Activated naive CD4-positive, alpha-beta T cell (primary cell): ENCODE measurements at places on chromosomes 6 and 20.

GRCh38 chr6:138821519-138821918 is 25.6 kb downstream of the ECT2L start:
- no peak for DNase-seq

- no peak for DNase-seq
These were observed 47.2 kb upstream of the FAM50B start for GRCh38 chr6:3801960-3802359.

- no peak for DNase-seq
These were observed 26.5 kb downstream of the FYN start for GRCh38 chr6:111846492-111847409.

- no peak for DNase-seq
These were observed 55.4 kb downstream of the SYNJ2 start for GRCh38 chr6:158037021-158037420.

GRCh38 chr6:12383448-12383847 is 93.3 kb downstream of the EDN1 start:
- no peak for DNase-seq

GRCh38 chr20:5078399-5078958 is 41.3 kb downstream of the PCNA start:
- DNase-seq: peak; percentile 39

DNA sequence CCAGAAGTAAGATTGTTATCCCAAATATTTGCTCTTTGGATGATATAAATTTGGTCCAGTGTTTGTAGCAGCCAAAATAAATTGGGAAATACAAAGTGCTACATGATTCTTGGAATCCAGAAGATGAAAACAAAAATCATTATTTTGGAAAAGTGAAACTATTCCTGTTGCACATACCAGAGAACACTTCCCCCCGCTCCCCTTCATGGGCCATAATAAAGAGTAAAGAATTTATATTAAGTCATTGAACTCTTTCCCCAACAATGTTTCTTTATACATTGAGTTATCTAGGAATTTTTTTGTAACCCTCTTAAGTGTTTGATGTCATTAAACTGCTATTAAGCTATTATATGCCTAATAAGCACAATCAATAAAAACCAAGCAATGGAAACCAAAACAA is 490.4 kb upstream of the HS3ST5 start:
- no peak for DNase-seq

DNA sequence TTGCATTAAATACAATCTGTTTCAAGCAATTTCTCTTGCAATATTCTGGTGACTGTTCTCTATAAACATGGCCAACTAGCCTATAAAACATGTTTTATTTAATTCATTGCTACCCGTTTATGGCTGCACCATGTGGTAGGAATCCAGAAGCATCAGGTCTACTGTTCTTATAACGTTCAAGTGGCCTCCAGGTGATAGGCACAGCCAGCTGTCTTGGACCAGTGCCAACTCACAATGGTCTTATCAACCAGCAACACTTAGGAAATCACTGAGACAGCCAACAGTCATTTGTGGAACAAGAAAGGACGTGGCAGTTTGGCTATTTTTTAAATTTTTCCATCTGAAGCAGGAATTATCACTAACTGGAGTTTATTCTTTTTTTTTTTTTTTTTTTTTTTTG is 193.6 kb downstream of the NKAIN2 start:
- no peak for DNase-seq

- DNase-seq: no peak
These were observed 43.0 kb upstream of the KCNK16 start for GRCh38 chr6:39365281-39366074.

DNA sequence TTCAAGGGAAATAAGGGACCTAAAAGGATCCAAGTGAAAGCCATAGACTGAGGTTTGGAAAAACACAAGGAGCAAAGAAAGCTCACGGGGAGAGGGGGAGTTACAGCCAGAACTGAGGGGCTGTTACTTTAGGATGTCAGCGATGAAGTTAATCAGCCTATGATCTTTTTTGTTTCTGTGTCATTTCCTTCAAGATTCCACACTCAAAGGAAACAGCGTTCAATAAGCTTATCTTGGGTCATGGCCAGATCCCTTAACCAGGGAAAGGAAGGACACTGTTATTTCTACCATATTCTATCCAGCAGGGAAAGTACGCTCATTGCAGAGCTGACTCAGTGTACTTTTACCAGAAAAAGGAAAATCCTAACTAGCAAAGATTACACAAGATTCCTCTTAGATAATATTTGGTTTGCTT is 132.8 kb downstream of the PFDN4 start:
- no peak for DNase-seq

DNA sequence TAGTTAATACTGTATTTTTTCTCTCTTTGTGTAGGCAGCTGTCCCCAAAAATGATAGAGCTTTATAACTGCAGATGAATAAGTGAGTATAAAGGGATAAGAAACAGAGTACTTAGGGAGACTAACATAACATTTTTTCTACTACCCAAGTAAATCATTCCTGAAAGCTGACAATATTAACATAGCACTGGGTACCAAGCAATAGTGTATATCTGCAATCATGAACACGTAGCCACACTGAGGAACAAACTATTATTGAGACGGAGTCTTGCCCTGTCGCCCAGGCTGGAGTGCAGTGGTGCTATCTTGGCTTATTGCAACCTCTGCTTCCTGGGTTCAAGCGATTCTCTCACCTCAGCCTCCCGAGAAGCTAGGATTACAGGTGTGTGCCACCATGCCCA is 105.9 kb downstream of the SESN1 start:
- no peak for DNase-seq

DNA sequence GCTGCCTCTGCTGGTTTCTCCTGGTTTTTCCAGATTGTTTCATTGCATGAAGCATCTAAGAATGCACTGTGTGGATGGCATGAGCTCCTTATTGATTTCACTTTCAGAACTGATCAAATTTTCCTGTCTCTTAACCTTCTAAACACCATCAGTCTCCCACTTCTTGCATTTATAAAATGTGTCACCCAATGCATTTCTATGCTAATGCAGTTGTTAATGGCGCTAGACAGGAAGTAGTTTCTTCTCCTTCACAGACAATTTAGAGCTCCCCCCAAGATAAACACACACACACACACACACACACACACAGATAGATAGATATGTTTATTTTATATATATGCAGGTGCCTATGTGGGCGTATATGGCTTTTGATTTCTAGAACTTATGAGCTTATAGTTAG is 45.6 kb upstream of the FOXA2 start:
- DNase-seq: no peak

- DNase-seq: no peak
These were observed 138.5 kb upstream of the SOX4 start for GRCh38 chr6:21455071-21455470.
